ENCODE measurements at places on chromosomes 5 and 9.

GRCh38 chr5:51399643-51400006, 16.4 kb downstream of the ISL1 start:
- DNase-seq = no peak

GRCh38 chr5:53183880-53184279, 74.3 kb upstream of the MOCS2 start:
- no peak for DNase-seq

DNA sequence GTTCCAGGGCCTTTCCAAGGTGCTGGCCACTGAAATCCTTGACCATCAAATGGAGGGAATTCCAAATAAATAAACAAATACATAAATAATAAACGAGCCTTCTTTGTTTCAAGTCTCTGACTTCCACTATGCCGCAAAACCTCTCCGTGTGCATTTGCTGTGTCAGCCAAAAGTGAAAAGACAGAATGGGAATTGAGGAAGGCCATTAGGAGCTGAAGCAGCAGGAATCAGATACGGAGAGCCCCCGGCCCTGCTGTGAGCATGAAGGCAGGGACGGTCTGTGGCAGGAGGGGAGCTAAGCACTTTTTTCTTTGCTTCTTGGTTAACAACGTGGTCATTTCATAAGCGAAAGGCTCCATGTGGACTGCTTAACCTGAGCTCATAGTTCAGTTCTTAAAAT, 26.1 kb downstream of the PLPPR1 start:
- no peak for DNase-seq

- DNase-seq = no peak
These were observed 65.2 kb upstream of the SPIN1 start for GRCh38 chr9:88322906-88323566.

DNA sequence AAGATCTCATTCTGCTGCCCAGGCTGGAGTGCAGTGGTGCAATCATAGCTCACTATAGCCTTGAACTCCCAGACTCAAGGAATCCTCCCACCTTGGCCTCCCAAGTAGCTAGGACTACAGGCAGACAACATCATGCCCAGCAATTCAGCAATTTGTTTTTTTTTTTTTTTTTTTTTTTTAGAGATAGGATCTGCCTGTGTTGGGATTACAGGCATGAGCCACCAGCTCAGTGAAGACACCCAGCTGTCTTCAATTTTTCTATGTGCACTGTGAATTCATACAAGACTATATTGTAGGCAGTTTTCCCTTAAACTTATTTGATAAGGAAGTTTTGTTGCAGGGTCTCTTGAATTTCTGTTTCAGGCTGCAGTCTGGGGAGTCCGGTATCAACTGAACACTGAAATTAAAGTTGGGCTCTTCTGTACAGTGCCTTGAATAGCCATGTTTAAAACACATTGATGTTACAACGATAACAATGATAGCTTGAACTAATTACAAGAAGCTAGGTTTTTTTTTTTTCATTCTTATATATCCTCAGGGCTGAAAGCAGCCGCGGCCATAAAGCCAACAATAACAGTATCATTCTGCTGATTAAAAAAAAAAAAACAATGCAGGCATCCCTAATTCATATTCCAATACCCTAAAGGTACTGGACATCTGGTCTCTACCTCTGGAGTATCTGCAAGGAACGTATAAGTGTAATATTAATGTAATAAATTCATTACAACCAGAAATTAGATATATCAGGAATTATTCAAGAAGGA, 63.5 kb downstream of the MPDZ start:
- no peak for DNase-seq

GRCh38 chr5:16551628-16552027, 65.2 kb downstream of the RETREG1 start:
- no peak for DNase-seq

DNA sequence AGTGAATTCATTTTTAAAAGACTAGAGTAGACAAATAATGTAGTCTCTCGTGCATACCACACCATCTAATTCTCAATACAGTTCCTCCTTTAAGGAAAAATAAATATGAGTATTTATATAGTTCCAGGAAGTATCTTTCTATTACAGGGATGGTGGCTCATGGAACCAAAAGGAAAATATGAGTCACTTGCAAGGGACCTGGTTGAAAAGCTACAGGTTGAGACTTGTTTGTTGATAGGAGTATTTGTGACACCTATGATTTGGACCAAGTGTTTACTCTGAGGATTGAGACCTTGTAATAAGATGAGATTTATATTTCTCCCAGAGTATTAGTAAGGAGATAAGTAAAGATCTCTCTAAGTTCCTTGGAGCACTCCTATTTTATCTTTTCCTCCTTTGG, 67.4 kb downstream of the CDO1 start:
- DNase-seq = no peak

GRCh38 chr9:106588626-106589025, 274.3 kb upstream of the ZNF462 start:
- no peak for DNase-seq

DNA sequence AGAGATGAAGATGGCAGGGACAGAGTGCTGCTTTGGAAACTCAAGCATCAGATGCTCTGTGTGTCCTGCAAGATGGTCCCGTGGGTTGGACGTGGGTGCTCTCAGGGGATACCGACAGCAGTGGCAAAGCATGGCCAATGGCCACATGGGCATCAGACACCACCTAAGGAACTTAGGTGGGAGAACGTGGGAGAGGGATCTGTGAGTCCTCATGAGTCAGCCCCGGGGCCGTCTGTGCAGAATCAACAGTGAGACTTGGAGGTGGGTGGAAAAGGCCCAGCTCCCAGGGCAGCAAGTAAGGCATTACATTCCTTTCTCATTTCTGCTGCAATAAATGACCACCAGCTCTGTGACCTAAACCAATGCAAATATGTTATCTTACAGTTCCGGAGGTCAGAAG, 77.0 kb downstream of the RAD23B start:
- no peak for DNase-seq

- no peak for DNase-seq
These were observed 6.8 kb upstream of the LNPEP start for GRCh38 chr5:96928931-96929708.

DNA sequence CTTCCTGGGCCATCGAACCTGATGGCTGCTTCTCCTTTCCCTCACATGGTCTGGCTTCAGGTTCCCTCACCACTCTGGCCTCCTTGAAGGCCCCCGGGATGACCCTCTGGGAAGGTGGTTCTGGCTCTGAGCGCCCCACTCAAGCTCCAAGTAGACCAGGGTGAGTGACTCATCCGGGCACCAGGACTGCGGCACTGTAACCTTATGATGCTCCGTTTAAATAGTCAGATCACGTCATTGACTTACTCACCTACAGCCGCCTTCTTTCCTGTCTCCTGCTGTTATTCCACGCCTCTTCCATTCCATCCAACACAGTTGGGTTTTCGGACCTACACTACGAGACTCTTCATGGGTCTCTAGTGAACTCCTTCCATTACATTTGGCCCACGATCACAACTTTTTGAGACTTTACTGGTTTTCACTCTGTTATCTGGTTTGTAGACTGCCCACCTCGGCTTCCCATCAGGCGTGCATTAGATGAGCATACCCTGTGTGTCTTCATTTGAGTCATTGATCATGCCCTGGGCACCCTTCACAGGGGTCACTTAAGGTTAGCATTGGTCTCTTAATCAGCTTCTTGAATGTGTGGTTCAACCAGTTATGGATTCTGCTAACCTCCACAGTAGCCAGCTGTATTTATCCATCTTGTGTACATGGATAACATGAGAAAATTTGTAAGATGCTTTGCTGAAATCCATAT, 138.8 kb upstream of the LMX1B start:
- DNase-seq = no peak

- no peak for DNase-seq
These were observed 439.6 kb downstream of the CSNK1G3 start for GRCh38 chr5:123951582-123951977.

DNA sequence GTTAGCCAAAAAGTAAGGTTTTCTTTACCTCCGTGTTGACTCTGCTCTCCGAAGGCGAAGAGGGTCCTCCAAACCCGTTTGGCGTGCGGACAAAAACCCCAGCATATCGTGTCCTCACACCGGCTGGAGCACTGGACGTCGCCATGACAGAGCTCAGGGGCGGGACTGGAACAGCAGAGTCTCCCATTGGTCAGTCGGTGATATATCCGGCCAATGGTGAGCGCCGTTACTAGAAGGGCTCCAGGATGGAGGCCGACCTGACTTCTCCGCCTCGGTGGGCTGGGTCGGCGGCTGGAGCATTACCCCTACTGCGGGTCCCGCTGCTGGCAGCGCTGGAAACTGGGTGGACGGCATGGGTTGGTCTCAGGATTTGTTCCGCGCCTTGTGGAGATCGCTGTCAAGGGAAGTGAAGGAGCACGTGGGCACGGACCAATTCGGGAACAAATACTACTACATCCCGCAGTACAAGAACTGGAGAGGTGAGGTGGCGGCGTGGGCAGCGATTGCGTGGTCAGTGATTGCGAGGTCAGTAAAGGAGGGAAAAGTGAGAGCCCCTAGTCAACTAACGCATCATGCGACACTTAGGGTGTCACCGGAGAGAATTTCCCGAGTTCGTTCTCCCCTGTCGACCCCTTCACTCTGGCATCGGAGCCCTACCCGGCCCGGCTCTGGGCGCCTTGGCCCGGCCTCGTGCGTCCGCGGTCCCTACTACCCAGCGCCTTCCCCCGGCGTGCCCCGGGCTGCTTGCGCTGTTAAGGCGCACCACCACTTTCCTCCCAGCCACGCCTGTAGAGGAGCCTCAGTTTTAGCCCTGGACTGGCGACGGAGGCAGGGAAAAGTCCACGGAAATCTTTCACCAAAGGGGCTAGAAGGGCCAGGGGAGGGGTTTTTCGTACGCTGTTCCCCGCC, at the start of the genes ERCC8 and NDUFAF2:
ERCC8 (minus strand) TSS at position 167 of the 909 bp plus-strand sequence; CDS start at position 105, 62 bp downstream.
NDUFAF2 (plus strand) TSS at position 302 of the 909 bp plus-strand sequence; CDS start at position 353, 51 bp downstream.
- DNase-seq = peak; percentile 86

DNA sequence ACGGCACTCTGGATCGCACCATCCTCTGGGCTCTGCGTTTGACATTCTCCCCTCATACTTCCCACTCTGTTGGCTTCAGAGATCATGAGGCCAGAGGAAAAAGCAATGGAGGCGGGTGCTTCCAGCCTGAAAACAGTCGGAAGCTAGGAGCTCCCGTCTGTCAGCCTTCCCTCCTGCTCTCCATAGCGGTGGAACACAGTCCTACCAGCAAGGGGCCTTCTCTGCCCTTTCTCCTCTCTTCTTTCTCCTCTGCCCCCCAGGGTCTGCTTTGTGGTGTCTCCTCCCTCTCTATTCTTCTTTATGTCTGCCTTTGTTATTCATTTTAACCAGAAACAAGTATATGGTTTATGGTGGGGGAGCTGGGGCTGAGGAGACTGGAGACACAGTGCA, 152.5 kb upstream of the NFIB start:
- DNase-seq = no peak

DNA sequence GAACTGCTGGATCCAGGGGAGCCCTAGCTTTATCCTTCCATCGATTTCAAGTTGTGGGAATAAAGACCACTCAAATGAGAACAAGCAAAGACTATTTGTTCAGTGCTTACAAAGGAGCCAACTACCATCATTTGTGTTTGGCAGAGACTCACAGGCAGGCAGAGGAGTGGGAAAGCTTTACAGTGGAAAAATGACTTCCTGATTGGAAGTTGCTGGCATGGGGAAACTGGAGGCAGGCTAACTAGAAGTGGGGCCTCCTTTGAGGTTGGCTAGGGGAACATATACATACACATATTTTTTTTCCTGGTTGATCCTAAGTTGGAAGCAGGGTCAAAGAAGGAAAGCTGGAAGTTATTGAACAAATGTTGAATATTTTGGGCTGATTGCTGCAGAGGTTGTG, 121.7 kb downstream of the ACTBL2 start:
- no peak for DNase-seq

DNA sequence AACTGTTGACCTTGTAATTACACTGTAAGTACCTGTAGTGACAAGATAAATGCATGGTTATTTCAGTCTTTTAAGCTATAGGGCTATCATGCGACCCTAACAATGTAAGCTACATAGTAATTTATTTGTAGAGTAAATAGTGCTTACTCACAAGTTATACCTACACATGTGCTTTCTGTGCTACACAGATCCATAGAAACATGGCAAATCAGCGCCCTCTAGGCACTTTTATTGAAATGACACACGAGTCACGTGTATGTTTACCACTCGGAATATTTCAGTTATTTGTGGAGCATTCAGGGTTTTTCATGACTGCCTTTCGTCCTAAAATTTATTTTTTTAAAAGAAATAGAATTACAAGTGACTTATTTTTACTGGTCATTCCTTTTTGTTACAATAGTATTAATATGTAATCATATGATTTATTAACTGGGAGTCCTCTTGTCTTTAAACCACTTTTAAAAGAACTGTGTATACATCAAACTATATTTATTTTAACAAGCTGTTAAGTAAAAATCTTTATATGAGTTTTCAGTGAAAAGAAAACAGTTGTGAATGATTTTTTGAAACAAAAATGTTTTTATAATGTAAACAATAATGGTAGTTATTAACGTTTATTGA, 1242.3 kb upstream of the WWC1 start:
- DNase-seq = peak; percentile 29

DNA sequence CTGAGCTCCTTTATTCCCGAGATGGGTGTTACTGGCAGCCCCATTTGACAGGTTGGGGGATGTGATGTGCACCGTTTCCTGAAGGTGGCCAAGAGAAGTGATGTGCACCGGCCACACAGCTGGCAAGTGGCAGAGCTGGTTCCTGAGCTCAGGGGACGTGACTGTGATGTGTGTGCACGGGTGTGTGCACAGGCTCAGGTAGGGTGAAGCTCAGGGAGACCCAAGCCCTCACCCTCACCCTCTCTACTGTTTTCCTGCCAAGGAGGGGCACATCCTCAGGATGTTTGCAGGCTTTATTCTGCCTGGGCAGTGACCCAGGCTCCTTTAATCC, 56.6 kb downstream of the WWC1 start:
- DNase-seq = no peak
